ENCODE measurements at places on chromosomes 11 and 22.

DNA sequence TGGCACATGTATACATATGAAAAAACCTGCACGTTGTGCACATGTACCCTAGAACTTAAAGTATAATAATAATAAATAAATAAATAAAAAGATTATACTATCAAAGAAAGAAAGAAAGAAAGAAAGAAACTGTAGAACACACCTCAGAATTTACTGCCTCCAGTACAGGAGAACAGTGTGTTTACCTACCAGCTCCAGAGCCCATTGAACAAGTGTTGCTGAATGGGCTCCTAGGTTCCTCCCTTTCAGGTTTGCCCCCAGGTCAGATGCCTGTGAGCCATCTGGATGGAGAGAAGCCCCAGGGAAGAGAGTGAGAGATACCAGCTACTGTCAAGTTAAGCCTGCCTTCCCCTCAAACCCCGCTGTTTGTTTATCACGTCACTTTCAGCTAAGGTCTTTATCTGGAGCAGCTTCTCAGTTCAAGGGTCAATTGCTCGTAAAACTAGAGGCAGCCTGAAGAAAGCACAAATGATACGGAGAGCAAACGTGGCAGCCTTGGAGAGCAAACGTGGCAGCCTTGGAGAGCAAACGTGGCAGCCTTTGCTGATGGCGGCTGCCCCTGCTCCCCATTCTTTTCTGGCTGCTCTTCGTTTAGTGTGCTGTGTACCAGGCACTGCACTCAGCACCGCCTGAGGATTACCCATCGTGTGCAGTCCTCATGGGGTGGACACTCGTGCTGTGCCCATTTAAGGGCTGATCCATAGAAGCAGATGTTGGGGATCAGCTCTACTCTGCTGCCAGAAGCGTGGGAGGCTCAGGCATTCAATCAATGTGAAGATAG is 111.7 kb downstream of the ADAMTS15 start:
- no peak for DNase-seq

DNA sequence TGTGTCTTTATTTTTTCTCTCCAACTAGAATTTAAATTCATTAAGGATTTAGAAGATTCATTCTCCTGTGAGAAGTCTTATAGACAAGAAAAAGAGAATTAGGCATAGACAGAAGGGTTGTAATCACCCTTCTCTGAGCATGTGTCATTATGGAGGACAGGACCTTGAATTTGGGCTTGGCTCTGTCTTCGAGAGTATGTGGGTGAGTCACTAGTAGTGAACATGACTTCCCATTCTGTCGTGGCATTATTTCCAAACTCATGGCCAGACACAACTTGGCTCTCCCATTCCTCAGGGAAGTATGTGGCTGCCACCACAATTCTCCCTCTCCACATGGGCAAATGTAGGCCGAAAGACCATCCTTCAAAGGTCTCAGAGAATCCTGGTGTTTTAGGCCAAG is 14.3 kb upstream of the ANKK1 start:
- no peak for DNase-seq

GRCh38 chr11:75441804-75442132 is 8.8 kb upstream of the KLHL35 start:
- DNase-seq: no peak

DNA sequence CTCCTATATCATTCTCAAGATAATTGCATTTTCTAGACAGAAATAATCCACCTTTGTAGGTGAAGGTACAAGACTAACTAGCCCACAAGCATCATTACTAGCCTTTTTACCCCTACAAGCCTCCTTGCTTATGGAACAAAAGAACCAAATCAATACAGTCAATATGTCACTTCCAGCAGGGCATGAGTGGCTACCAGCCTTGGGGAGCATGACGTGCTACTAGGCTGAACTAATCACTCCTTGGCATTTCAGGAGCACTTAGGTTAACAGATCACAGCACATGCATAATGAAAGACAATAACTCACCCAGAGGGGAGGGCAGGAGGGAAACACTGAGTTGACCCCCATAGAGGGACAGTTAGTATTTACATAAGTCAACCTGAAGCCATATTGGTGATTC is 2.7 kb downstream of the DRD2 start:
- no peak for DNase-seq

GRCh38 chr11:45576461-45577215 is 88.8 kb downstream of the CHST1 start:
- no peak for DNase-seq

- no peak for DNase-seq
Observed at GRCh38 chr11:11444027-11444803, 91.2 kb upstream of the CSNK2A3 start.

DNA sequence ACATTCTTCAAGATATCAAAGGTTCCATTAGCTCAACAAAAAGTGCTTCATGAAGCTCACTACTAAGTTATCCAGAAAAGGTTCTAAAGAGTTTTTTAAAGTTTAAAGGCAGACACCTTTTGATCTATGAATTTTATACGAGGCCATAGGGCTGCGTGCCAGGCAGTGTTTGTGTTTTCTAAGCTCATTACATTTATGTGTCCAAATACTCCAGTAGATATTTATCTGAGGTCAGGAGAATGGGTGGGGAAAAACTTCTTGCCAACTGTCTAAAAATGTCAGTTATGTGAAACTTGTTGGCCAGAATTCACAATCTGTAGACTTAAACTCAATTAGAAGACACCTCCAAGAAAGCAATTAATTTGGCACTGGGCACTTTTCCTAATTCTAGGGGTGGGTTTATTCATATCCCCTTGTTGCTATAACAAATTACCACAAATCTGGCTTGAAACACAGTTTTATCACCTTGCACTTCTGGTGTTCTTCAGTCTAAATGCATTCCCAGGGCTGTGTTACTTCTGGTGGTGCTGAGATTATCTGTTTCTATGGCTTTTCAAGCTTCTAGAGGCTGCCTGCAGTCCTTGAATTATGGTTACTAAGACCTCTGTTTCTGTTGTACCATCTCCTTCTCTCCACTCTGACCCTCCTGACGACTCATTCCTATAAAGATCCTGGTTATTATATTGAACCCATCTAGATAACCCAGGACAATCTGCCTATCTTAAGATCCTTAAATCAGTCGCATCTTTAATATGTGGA is 1030.4 kb upstream of the CNTN5 start:
- no peak for DNase-seq

- no peak for DNase-seq
Observed at GRCh38 chr11:46559815-46560214, 34.0 kb downstream of the AMBRA1 start.

GRCh38 chr11:110712659-110713448 is 617 bp upstream of the ARHGAP20 start:
- no peak for DNase-seq

DNA sequence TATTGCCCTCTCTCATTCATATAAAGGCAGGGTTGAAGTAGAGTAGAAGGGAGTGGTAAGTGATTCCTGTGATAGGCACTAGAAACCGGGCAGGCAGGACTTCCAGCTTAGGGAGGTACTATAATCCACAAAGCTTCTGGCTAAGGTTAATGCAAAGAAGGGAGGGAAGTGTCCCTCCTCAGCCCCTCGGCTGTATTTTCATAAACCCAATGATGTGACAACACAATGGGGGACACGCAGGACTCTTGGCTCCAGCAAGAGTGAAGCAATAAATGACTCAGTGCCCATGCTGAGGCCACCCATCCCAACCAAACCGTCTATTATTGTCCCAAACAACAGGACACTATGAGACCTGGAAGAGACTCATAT is 90.7 kb downstream of the ETS1 start:
- DNase-seq: no peak

GRCh38 chr11:35683728-35684339 is 21.3 kb downstream of the TRIM44 start:
- no peak for DNase-seq
